ENCODE measurements at places on chromosomes 13 and 19. TPM values are rescaled to one million over a fixed set of nuclear protein-coding genes. Genes with fewer than 3 reads are reported as not detected.

Gene AZU1
- total RNA-seq: 1.3 TPM

Gene KIR2DL3
- total RNA-seq: 0.18 TPM

Gene ZNF699
- 6.8 TPM for total RNA-seq

Gene HSPB6
- 38.3 TPM for total RNA-seq

Gene TSSK6
- total RNA-seq: 1.3 TPM

Gene CEACAM8
- 2.6 TPM for total RNA-seq

Gene ERICH4
- total RNA-seq: not detected

Gene GPR12
- total RNA-seq: not detected
